ENCODE measurements at places on chromosomes 2 and 18.

GRCh38 chr2:18132697-18133096, 254.2 kb downstream of the KCNS3 start:
- DNase-seq = no peak

DNA sequence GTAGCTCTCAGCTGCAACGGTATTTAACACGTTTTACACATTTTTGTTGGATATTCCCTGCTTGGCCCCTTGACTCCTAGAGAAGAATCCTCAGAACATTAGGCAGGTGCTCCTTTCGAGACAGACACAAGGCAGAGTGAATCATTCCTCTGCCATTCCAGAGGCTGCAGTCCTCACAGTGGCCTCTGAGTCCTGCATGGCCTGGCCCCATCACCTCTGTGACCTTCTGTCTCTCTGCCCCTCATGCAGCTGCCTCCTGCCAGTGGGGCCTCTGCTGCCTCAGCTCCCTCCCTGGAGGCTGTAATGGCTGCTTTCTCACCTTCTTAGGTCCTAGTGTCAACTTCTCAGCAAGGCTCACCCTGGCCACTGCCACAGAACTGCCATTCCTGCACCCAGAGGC, 101.3 kb downstream of the PTPRM start:
- no peak for DNase-seq

GRCh38 chr18:56804395-56804794, 153.2 kb downstream of the WDR7 start:
- DNase-seq = no peak

- DNase-seq = no peak
Observed at GRCh38 chr2:216362730-216363129, 9.6 kb downstream of the MARCHF4 start.

GRCh38 chr2:7060156-7060555, 142.9 kb downstream of the RNF144A start:
- DNase-seq = no peak

DNA sequence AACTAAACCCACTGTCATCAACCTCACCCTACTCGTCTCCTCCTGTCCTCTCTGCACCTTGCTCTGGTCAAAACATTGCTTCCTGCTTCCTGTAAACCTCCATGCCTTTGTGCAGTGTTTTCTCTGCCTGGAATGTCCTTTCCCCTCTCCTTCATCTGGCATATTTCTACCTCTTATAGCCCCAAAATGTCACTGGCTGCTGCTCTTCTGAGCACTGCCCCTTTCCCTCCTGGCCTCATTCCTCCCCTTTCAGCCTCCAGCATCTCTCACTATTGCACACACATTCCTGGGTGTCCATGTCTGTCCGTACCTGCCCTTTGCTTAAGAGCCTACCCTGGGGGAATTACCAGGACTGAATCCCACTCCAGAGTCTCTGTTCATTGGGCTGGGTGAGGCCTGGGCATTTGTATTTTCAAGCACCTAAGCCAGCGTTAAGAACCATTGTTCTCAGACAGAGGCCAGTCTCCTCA, 84.9 kb downstream of the MOGAT1 start:
- DNase-seq = no peak

- no peak for DNase-seq
Observed at GRCh38 chr2:181786371-181787228, 104.9 kb upstream of the ITPRID2 start.

- no peak for DNase-seq
Observed at GRCh38 chr2:126889071-126889470, 9.6 kb upstream of the TEX51 start.

DNA sequence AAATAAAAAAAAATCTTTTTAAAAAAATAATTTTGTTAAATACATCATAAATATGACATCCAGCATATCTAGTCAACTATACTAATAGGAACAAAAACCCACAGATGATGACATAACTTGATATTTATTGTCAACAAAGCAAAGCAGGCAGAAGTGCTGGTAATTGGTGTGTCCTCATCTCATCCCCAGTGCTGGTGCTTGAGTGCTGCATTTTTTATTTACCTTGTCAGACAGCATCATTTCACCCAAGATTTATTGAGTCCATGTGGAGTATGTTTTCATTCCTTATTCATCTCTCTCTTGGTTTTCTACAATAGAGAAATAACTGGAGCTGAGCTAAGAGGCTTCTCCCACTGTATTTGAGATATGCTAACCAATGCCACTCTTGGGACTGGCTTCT, 191.6 kb upstream of the SLC14A2 start:
- no peak for DNase-seq

- no peak for DNase-seq
Observed at GRCh38 chr2:70024284-70024683, 62.9 kb upstream of the ASPRV1 start.

- DNase-seq = no peak
Observed at GRCh38 chr2:34578641-34579040, 979.5 kb upstream of the FAM98A start.

DNA sequence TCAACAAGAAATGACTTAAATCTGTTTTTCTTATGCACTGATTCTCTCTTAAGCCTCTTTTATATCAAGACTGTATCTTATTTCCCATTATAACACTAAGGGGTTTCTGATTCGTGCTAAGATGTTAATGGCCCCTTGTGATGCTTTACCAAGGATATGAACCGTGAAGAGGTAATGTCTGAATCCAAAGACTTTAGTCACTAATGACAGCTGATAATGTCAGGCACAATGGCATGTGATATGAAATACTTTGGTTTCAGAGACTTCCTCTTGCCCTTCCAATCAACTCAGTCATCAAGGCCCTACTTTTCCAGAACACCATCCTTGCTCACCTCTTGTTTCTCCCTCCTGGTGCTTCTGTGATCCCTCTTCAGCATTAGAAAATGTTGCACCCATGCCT, 262.8 kb downstream of the KCNE4 start:
- DNase-seq = no peak

GRCh38 chr18:2903006-2903405, 56.2 kb downstream of the EMILIN2 start:
- DNase-seq = no peak

DNA sequence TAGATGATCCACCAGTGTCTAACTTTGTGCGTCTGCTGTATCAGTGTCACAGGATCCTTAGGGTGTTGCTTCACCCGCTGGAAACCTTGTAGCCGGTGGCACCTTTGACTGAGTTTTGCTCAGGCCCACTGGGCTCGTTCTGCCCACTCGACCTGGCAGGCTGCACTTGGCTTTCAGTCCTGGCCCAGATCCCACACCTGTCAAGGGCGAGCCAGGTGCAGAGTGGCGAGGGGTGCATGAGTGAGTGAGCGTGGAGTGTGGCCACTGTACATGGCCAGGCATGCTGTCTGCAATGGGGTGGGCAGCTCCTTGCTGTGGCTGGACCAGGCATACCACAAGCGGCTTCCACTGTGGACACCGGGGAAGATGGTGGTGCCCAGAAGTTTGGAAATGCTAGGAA, 179.0 kb downstream of the FAM210A start:
- DNase-seq = no peak

DNA sequence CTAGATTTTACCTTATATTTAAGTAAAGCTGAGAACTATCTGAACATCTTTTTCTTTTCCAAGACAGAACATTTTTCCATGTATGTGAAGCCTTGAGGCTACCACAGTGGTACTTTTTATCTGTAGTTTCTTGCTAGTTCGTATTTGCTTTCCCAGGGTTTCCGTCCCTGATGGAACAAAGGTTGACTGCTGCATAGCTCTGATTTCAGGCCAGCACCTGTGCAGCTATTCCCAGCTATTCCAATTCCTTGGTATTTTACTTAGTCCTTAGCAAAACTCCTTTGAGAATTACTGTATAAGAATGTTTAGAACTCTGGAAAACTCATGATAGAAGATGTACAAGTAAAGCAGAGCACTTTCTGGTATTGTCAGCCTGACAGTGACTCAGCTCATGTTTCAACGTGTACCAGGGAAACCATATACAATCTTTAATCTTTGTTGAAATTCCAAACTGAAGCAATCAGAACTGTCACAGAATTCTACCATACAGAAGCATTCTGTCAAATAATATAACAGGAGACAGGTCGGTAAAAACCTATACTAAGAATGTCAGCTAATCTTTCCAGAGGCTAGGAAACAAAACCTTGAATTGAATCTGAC, 162.2 kb downstream of the PKP4 start:
- DNase-seq = no peak

DNA sequence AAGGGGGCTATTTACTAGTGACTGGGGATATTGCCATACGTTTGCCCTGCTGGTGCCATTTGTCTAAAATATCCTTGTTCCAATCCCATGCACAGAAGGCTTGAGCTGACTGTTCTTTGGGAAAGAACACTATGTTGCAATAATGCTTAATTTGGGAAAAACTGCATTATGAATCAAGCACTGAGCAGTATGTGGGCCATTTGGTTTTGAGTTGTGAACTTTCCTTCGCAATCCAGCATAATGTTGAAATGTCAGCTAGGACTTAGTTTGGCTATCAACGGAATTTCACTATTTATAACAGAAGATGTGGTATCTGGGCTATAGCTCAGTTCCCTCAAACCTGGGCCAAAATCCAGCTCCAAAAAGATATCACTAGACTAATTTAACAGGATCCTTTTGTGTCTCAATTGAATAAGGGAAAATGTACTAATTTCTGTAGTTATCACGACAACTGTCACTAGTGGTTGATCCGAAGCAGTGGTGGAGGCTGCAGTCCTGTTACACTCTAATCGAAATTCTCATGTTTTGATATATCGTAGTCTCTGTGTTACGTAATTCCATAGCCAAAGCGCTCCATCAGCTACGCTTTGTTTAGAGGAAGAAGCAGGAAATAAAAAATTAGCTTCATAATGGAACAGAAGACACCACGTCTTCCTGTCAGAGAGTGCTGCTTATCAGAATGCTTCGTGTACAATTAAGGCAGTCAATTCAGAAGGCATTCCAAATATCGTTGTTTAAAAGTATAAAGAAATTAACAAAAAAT, 686.8 kb upstream of the SALL3 start:
- no peak for DNase-seq

- no peak for DNase-seq
Observed at GRCh38 chr18:53686965-53687364, 537.5 kb downstream of the MBD2 start.

- no peak for DNase-seq
Observed at GRCh38 chr18:23438046-23438377, 15.1 kb upstream of the RIOK3 start.

DNA sequence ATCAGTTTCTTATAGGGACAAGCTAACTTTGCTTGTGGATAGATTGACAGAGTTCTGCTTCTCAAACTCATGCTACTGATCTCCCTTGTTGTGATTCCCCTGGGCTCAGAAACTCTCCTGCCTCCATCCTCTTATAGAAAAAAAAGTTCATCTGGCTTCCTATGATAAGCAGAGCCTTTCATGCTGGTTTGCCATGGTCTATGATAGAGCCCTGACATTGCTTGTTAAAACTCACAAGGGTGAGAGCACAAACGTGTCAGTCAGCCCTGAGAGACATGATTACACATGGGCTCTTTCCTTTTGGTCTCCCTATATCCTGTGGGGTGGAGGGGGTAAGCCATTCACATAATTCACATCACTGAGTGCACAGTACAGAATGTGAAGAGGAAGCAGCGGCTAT, 121.8 kb downstream of the TDRD15 start:
- no peak for DNase-seq

GRCh38 chr2:141517852-141518421, 612.9 kb downstream of the LRP1B start:
- DNase-seq = no peak

- DNase-seq = no peak
Observed at GRCh38 chr2:177429688-177430325, 37.2 kb downstream of the AGPS start.

- no peak for DNase-seq
Observed at GRCh38 chr2:195675783-195676427, 18.9 kb downstream of the SLC39A10 start.

- no peak for DNase-seq
Observed at GRCh38 chr2:204425821-204426220, 119.5 kb upstream of the PARD3B start.

DNA sequence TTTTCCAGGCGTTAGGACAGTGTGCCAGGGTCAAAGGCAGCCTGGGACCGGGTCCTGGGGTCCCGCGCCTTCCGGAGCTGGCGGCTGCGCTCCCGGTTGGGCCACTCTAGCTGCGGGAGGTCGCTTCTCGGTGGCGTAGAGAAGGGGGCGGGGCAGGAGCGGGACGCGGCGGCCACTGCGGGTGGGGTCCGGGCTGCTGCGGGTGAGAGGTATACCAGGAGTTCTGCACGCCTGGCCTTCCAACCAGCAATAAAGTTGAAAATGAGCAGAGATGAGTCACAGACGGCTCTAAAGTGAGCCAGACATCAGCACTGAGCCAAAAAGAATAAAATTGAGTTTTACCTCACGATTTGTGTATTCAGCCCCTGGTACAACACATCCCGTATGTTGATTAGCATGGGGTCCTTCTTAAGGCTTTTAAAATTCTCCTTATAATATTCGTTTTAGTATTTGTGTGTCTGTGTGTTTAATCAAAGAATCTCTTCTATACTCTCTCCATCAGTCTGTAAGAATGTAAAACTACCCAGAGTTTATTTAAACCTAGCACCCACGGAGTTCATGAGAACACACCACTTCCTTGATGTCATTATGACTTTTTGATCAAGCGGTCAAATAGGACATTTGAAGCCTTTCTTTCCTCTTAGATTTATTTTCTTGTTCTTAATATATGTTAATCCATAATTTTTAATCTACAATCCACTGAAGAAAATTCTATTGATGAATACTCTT, at the start of gene C1GALT1C1L:
Gene C1GALT1C1L, minus strand, starts transcription at position 108 of the 729 bp plus-strand sequence. Its CDS starts 107 bp downstream, at position 1.
- DNase-seq = no peak

DNA sequence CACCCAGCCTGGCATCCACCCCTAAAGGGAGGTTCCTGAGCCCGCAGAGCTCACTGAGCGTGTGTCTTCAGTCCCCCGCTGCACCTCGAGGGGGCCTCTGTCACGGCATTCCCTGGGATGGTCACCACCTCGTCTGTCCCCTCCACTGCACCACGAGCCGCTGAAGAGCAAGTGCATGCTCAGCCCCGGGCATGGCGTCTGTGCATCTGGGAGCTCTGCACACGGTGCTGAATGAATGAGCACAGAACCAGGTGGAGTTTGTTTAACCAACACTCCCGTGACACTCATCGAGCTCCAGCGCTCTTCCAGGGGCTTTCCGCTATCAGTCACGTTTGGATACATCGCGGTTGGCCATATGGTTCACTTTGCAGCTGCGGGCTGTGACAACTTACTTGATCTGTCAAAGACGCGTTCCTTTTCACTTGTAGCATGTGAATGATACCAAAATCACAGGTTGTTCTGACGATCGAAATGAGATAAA, 9.2 kb downstream of the ALLC start:
- no peak for DNase-seq

- no peak for DNase-seq
Observed at GRCh38 chr2:40043191-40043590, 264.1 kb upstream of the THUMPD2 start.

Measured in effector memory CD4-positive, alpha-beta T cell (primary cell).